ENCODE measurements at places on chromosomes 11 and 22.

- DNase-seq = no peak
These were observed 25.6 kb downstream of the MRPL21 start for GRCh38 chr11:68878022-68878421.

DNA sequence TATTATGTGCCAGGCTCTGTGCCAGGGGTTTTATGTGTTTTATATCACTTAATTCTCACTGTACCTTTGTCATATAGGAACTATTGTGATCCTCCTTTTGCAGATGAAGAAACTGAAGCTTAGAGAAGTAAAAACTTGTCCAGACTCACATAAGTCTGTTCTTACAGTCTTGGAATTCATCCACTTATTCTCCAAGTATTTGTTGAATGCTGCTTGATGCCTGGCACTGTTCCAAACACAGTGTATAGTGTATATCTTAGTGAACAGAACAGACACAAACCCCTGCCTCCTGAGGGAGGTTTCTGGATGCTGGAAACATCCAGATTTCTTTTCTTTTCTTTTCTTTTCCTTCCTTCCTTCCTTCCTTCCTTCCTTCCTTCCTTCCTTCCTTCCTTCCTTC is 29.0 kb upstream of the FGF3 start:
- DNase-seq = no peak

DNA sequence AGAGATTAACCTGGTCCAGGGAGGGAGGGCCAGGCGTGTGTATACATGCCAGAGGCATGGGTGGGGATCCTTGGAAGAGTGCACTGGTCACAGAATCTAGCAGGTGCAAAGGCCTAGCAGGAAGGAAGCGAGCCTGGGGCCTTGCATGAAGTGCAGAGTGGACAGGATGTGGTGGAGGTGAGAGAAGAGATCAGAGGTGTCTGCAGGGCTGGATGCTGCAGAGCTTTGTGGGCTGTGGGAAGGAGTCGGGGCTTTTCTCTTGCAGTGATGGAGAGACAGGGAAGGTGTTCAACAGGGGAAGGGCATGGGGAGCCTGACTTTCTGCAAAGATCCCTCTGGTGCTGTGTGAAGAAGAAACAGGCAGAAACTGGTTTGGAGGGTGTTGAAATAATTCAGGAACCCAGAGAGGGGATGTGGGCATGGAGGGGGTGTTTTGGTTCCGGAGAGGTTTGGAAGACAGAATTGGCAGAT is 2.5 kb upstream of the TPST2 start:
- no peak for DNase-seq

GRCh38 chr22:31084811-31085492 is 3.8 kb downstream of the SMTN start:
- no peak for DNase-seq

- DNase-seq = no peak
These were observed 99.1 kb upstream of the GRAMD1B start for GRCh38 chr11:123330948-123331347.

DNA sequence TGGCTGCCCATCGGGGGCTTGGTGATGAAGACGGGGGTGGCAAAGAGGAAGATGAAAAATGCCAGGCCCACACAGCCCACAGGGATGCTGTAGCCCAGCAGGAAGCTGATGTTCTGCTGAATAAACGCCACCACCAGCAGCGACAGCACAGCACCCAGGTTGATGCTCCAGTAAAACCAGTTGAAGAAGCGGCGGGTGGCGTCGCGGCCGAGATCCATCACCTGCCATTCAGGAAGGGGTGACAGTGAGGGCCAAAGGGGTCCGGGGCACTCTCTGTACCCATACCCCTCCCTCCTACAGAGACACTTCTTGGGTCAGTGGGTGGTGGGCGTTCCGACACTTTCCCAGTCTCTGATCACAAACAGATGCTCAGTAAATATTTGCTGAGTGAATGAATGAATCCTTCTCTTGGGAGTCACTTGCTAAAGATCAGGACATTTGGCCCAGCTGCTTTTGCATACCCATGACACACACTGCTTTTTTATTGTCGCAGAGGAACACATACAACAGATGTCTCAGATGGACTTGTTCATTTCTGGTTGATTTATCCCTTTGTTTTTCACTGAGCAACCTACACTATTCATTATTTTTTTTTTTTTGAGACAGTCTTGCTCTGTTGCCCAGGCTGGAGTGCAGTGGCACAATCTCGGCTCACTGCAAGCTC is 5.2 kb downstream of the SLC15A3 start:
- DNase-seq = no peak

DNA sequence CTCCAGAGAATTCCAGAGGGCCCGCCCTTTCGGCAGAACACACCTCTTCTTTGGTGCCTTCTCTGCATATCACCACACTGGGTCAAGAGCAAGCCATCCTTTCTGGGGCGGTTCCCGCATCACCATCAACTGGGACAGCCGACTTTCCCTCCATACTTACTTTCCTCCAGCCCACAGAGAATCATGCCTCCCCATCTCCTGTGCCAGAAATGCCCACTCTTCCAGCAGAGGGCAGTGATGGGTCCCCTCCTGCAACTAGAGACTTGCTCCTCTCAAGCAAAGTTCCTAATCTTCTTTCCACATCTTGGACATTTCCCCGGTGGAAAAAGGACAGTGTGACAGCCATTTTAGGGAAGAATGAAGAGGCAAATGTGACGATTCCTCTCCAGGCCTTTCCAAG is 157.7 kb downstream of the C11orf91 start:
- DNase-seq = peak; percentile 50

DNA sequence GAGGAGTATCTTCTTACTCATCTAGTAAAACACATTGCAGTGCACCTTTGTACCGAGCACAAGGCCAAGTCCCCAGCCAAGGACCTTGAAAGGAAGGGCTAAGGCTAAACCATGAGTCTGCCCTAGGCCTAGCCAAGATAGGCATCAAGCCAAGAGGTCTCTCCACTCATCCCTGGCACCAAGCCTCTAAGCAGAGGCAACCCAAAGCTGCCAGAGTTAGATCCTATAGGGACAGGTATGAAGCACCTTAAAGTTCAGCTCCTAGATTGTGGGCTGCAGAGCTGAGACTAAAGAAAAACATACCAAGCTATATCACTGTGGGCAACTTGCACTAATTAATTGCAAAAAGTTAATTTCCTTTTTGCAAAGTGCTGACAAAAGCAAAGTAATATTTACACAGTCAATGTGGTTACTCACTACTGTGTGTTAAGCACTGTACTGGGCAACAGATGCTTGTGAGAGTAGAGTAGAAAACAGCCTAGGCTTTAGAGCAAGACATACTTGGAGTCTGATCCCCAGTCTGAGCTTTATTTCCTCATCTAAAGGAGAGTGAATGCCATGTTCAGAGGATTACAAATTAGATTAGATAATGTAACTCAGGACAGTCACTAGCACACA is 7.2 kb downstream of the COA4 start:
- DNase-seq = peak; percentile 30

DNA sequence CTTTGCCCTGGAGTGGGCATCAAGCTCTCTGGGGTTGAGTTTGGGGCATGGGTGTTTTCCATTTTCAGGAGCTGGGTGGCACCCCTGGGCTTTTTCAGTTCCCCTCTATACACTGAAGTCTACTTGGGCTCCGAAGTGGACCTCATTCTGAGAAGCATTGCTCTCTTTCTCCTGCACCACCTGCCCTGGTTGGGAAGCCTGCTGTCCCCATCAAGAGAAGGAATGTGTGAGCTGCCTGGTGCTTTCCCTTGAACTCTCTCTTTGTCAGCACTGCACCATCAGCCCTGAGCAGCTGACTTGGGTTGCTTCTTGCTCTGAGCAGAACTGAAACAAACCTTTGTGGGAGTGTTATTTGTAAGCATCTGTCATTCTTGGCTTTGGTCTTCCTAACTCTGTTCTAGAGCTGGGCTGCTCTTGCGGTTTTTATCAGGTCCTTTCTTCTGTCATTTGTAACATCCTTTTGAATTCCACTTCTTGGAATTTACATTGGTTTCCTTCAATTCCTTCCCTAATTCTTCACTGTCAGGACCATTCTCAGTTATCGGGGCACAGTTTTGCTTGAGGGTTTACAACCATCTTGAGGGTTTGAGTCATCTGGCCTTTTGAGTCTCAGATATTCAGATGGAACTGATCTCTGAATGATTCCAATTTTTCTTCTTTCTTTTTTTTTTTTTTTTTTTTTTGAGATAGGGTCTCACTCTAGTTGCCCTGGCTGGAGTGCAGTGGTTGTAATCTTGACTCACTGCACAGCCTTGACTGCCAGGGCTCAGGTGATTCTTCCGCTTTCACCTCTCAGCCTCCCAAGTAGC is 20.5 kb downstream of the UBE2L3 start:
- DNase-seq = no peak

DNA sequence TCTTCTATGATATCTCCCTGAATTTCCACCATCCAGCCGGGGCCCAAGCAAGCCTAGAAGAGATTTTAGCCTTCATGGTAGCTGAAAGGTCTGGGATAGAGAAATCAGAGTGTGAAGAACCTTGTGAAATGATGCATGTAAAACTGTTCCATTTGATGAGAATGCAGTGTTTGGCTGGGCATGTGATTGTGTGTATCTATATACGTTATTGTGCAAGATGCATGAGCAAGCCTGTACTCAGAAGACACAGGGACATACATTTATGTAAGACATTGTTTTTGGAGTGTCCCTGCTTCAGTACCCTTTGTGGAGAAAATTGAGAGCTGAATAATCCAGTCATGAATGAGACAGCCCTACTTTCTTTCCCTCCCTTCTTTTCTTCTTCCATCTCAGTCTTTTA is 15.2 kb upstream of the OR52K2 start:
- no peak for DNase-seq

DNA sequence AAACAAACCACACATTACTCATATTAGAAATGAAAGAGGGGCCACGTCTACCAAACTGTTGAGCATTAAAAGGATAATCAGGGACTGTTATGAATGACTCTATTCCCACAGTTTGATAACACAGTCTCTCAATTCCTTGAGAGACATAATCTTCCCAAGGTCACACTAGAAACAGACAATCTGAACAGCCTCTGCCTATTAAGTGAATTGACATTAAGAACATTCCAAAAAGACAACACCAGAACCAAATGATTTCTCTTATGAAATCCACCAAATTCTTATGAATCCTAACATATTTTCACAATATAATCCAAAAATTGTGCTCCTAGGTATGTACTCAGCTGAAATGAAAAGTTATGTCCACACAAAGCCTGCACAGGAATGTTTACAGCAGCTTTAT is 4.6 kb downstream of the RFPL1 start:
- DNase-seq = no peak

DNA sequence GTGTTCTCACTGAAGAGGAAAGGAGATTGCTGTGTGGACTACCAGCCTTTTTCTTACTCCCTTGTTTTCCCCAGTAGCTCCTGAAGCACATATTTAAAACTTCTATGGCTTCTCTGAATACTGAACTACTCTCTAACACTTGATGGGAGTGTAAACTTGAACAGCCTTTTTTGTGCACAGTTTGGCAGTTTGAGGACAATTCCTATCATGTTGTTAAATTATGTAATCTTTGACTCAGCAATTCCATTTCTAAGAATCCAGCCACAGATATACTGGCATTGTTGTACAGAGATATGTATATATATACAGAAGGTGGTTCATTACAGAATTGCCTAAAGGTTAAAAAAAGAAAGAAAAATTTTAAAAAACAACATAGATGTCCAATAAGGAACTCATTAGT is 47.1 kb upstream of the EED start:
- DNase-seq = no peak

DNA sequence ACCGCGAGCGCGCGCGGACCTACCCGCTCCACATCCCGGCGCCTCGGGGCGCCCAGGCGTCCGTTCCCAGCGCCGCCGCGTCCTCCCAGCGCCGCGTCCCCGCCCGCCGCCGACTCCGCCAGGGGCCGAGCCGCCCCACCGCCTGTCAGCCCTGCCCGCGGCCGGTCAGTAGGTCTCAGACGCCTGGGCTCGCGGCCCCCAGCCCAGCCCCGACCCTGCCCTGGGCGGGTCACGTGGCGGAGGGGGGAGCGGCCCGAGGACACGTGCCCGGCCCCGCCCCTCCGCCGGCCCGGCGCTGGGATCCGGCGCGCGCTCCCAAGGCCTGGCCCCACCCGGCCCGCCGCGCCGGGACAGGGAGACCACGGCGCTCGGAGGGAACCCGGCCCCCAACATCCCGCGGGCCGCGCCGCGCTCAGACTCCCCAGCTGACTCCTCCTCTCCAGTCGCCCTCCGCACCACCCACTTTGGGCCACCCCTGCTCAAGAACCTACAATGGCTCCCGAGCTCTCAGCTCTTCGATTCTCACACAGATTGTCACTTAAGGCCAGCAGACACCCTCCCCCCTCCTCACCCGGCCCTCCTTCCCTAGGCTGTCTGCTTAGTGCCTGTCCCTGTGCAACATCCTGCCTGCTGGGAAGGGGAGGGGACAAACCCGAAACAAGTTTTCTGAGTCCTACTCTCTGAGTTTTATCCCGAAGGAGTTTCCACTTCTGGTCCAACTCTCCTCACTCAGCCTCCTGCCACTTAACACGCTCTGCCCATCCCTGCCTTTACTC is at the start of gene RAB3IL1:
RAB3IL1 (minus strand) TSS at position 233 of the 776 bp plus-strand sequence; CDS start at position 34, 199 bp downstream.
- DNase-seq = no peak

DNA sequence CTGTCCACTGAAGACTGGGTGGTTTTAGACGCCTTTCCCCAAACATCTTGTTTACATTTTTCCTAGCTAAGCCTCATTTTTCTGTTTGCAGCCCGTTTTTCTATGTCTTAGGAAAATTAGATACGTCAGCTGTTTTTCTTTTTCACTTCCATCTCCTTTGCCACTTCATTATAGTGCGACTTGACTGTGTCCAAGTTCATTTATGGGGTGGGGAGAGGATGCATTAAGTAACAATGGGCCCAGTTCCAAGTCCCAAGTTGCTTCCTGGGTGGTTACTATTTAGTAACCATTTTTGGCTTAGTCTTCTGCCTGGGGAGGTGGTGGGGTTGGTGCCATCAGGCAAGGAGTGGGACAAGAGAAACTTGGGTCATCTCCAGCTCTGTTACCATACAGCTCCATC is 83.0 kb downstream of the TRAF6 start:
- no peak for DNase-seq

DNA sequence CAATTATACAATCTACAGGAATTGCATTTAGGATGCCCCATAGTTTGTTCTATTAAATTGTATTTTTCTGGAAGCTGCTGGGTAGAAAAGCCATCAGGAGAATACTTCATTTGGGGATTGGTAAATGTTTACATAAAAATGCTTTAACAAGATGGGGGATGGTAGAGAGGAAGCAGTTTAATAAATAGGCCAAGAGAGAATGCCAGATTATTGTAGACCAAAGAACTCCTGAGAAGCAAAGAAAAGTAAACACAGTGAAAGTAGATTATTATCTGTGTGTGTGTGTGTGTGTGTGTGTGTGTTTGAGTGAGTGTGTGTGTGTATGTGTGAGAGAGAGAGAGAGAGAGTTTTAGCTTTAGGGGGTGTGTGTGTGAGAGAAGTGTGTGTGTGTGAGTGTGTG is 820.4 kb upstream of the CCDC90B start:
- no peak for DNase-seq
